ENCODE measurements at places on chromosomes 12 and 14.

- no peak for DNase-seq
Observed at GRCh38 chr12:27107986-27108385, 25.6 kb upstream of the C12orf71 start.

DNA sequence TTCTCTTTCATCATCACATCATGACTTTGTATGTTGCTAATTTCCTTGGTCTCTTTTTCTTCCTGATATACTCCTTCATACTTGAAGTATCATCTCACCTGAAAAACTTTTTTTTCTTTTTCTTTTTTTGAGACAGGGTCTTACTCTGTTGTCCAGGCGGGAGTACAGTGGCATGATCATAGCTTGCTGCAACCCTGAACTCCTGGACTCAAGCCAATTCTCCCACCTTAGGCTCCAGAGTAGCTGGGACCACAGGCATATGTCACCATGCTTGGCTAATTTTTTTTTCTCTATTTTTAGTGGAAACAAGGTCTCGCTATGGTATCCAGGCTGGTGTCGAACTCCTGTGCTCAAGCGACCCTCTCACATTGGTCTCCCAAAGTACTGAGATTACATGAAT lies 107.6 kb downstream of the RALGAPA1 start:
- no peak for DNase-seq

DNA sequence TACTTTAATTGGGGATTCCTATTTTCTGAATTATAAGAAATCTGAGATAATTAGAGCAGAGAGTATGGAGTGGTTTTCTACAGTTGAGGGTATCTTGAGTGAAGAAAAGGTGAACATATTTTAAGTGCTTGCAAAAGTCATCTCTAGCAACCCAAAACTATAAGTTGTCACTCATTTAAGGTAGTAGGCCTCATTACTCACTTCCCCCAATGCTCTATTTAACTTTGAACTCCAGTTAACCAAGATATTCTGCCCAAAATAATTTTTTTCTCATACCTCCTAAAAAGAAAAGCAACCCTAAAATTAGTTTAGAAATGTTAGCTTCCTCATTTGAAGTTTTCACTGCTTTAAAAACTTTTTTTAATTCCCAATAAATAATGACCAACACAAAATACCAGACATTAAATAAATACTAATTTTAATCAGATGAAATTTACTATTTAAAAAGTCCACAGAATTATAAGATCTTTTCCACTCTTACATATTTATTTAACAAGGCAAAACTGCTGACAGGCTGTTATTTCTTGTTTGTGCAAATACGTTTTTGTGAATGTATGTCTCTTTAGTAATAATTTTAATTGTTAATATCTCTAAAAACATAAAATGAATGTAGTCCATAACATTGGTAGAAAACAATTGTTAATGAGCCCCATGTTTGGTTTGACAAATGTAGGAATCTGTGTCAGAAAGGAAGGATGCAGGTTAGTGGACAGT lies 47.8 kb downstream of the VRK1 start:
- no peak for DNase-seq

DNA sequence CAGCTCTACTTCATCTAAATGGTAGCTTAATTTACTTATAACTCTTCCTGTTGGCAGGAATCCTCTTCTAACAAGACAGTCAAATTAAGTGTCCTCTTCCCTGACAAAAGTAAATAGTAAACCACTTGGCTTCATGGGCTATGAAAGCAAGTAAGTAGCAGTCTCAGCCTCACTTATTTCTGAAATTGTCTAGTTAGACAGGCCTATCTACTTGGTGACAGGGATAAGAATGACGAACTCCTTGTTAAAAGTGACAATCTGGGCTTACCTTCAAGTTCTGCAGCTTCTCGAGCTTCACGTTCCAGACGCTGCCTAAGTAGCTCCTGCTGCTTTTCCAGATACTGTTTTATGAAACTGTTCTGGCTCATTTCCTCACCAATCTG lies 4.7 kb downstream of the ACIN1 start:
- no peak for DNase-seq

DNA sequence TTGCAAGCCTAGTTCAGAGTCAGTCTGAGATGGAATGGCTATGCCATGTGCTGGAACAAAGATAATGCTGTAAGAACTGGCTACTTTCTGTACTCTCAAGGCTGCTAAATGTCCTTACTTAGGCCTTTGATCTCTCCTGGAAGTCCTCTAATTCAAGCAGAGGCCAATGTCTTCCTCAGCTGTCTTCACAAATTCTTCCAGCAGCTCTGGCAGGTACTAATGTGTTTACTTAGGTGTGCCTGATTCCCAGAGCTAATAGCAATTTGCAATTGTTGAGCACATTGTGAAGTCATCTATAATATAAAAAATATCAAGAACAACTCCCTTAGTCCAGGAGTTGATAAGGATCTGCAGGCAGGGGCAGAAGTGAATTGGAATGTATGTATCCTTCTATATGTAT lies 3.8 kb upstream of the MYF5 start:
- no peak for DNase-seq

DNA sequence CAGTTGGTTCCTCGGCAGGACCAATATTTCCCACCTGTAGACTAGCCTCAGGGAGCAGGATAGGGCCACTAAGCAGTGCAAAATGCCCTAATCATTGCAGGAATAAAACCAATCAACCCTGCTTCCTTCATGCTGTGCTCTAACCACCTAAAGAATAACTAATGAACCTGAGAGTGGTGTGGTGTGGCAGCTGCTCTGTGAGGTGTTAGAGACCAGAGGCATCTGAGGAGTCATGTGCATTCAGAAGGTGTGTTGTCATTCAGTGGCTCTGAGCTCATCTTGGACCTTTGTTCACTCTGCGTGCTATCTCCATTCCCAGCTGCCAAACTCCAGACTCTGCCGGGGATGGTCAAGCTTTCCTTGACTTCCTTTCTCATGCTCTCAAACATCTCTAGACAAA lies 136.7 kb upstream of the EGLN3 start:
- no peak for DNase-seq

All from esophagus squamous epithelium (tissue), 5 donors.